ENCODE measurements at places on chromosomes 11 and 22.

GRCh38 chr22:46382524-46382923 lies 47.0 kb downstream of the TRMU start:
- no peak for DNase-seq

DNA sequence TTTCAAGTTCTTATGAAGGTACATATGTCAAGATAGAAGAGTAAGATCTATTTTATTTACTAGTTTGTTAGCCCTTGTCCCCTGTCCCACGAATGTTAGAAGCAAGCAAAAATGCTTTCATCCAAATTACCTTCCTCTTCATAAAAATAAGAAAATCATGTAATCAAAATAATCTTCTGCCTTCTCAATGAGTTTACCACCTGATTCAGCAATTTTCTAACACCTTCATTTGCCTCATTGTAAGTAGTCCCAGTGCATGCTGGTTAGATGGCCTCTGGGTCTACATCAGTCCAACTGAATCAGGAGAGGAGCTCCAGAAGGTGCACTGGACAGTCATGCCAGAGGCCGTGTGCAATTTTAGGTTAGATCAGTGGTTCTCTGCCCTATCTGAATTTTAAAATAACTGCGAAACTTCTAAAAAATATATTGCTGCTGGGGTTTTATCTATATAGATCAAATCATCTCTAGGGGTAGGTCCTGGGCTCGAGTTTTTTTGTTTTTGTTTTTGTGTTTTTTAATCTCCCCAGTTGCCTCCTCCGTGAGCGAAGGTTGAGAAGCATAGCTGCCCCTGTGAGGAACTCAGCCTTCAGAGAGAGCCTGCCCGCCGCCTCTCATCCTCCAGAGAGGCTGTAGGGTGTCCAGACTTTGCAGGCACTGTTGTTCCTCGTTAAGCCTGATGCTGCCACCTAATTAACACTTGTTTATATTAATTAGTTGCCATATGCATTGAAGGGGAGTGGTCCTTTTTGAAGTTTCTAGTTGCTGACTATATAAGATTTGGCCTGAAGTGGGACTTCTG lies 32.2 kb downstream of the C22orf31 start:
- DNase-seq: no peak

DNA sequence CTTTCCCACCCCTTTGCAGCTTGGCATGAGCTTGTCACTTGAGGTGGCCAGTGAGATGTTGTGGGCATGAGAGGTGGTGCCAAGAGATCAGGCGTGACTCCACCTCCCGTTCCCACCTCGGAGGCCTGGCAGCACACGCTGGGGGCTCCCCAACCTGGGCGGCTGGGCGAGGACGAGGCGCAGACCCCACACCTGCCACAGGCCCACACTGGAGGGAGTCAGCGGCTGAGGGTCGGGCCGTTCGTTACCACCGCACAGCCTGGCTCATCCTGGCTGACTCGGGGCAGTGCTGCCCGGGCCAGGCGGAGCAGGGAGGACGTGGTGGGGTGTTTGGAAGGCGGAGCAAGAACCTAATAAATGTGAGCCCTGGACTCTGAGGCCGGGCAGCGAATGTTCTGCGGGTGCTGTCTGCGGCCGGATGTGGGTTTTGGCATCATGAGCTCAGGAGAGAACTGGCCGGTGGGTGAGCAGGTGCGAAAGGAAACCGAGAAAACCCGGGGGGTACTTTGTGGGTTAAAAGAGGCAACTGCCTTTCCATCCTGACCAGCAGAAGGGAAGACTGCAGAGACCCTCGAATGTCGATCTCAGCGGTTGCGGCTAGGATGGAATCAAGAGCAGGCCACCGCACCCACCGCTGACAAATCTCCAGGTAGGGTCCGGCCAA lies 10.2 kb upstream of the IFITM3 start:
- no peak for DNase-seq

DNA sequence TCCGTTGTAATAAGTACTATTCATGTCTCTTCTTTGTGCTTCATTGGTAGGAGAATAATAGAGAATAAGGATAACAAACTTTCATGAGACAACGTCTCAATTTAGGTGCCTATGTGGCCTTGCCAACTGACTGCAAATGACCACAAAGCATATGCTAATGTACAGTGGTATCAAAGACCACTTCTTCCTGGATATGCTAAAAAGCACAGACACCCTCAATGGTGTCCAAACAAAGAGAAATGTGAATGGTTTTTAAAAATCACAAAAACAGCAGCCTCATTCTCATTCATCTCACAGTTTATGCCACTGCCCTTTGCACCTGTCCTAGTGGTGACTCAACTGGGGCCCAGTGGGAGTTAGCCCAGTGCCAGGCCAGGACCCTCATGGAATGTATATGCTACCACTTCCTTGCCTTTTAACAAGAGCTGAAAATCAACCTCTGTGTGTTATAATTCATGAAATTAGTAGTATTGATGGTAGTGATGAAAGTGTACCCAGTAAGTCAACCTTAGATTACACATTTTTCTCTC lies 65.2 kb upstream of the MTMR2 start:
- no peak for DNase-seq

- DNase-seq: no peak
These were observed 68.0 kb downstream of the RSF1 start for GRCh38 chr11:77752516-77752915.

DNA sequence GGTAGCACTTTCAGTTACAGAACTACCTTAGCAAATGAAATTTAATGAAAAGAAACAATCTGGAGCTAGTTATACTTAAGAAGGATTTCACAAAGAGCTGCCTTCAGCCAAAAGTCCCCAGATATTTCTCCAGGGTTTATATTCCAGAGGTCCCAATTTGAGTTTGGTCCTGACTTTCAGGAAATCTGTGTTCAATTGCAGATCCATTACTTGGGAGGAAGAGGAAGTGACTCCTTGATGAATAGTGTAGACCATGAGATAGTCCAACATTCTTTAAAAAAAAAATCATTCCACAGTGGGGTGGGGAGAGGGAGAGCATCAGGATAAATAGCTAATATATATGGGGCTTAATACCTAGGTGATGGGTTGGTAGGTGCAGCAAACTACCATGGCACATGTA lies 117.6 kb upstream of the ARHGAP20 start:
- no peak for DNase-seq

DNA sequence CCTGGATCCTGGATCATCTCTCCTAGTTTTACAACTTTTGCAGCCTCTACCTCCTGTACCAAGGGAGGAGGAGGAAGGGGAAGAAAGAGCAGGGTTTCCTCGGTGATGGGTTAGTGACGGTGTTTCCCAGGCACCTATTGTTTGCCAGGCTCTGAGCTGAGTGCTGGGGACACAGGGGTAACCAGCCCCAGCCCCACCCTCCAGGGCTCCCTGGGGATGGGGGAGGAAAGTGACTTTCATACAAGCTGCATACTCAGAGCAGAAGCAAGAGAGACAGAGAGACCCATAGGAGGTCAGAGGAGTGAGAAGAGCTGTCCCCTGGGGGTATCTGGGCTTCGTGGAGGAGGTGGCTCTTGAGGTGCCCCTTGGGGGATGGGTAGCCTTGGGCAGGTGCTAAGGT lies 89.4 kb upstream of the THY1 start:
- DNase-seq: no peak

DNA sequence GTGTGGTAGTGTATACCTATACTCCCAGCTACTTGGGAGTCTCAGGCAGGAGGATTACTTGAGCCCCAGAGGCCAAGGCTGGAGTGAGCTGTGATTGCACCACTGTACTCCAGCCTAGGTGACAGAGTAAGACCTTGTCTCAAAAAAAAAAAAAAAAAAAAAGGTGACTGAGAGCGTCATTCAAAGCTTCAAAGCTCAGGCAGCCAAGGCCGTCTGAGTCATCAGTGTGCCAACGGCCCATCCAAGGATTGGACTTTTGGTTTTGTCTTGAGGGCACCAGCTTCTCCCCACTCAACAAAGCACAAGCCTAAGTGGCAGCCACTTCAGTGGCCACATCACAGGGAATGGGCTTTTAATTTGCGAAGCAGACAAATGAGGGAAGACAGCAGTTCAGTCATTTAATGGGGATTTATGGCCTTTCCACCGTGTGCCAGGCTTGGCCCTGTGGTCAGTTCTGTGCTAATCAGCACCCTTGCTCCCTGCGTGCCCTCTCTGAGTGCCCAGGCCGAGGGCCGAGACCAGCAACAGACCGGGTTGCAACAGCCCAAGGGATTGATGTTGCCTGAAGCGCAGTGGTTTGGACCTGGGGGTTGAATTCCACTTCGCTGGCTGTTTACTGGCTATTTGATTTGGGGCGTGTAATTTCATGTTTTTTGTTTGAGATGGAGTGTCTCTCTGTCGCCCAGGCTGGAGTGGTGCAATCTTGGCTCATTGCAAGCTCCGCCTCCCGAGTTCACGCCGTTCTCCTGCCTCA lies 30.2 kb upstream of the CRYBB3 start:
- no peak for DNase-seq

DNA sequence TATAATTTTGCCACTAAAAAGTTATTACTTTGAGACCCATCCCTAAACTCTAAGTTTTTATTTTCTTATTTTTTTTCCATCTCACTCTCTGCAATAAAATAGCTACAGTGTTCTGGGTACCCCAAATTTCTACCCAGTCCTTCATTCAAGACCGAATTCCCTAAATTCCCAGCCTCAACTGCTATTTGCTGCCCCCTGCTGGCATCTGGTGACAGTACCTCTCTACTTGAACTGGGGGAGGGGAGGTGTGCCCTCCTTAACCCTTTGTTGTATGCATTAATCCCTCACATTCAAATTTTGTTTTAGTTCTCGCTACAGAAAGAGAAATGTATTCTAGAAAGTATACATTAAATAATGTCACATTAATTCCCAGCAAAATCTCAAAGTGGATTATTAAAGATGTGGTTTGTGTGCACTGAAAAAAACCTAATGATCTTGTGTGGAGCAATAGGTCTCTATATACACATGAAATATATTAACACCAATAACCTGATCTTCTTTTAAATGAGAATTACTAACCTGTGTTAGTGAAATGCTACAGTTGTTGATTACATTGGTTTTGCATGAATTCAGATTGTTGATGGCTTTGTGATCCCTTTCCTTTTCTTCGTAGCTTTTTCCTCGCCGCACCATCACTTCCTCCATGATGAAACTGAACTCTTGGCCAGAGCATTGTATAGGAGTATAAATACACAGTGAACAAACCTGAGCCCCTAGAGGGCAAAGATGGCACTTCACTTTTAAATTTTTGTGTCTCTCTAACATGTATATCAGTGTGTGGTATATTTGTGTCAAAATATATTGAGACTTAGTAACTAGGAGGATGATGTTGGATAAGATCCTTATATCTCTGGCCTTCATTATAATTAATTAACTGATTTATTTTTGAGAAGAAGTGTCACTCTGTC lies 590.0 kb downstream of the METTL15 start:
- peak; percentile 60 for DNase-seq

DNA sequence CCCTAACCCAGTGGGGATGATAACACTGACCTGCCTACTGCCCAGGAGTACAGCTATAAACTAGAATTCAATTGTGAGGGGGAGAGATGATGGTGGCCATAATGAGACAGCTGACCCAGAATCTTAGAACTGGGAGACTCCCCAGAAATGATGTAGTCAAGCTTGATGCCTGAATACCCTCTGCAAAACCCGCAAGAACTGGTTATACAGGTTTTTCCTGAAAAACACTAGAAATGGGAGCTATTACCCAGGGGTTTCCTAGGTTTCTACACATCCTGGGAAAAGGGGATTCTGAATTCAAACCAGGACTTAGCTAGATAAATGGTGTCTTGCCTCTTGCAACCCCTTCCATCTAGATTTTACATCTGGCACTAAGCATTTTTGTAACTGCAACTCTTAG lies 113.8 kb upstream of the NARS2 start:
- no peak for DNase-seq

DNA sequence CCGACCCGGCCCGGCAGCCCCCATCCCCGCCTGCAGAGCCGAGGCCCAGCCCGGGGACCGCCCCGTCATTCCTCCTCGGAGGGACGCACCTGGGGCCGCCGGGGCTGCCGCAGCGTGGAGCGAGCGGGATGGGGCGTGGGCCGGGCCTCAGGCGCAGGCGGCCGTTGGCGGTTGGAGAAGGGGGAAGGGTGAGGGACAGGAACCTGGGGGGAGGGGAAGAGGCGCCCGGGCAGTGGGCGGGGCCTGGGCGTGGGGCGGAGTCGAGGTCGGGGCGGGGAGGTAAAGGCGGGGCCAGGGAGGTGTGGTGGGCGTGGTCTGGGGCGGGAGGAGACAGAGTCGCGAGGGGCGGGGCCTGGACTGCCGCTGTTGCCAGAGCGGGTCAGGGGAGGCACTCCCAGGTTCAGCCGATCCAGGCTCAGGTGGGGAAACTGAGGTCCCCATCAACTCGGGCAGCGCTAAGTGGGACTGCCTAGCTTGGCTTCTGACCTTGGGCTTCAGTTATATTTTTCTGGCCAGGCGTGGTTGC lies at the start of gene TESMIN:
TESMIN (minus strand) TSS at position 190 of the 526 bp plus-strand sequence. CDS start 860 bp downstream, outside the sequence.
- DNase-seq: peak; percentile 72

Data from right hindlimb (tissue), 1 donor.